Tongue (tissue), 3 donors: ENCODE measurements at places on chromosomes 12 and 14.

- peak; percentile 45 for DNase-seq
Measured at GRCh38 chr14:89672636-89673511, 255.8 kb upstream of the FOXN3 start.

DNA sequence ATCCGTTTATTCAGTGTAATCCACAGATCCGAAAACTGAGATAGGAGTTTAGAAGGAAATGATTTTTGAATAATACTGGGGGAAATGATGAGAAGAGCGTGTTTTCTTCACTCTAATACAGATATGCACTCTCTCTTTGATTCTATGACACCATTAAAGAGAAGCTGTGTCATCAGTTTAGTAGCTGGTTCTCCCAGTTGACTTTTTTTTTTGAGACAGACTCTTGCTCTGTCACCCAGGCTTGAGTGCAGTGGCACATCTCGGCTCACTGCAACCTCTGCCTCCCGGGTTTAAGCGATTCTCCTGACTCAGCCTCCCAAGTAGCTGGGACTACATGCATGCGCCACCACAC, 48.4 kb upstream of the EML1 start:
- no peak for DNase-seq

DNA sequence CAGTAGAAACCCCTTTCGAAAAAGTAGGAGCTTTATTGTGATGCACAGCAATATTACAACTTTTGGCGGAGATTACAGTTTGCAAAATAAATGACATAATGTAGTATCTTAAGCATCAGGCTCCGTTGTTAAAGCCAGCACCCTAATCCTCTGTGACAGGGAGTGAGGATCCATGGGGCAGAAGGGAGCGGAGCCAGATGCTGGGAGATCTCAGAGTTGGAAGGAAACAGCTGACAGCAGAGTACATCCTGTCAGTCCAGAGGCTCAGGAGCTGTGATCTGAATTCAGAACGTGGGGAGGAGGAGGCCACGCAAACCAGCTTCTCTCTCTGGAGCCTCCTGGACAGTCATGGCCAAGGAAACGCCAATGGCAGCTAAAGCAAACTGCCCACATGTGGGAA, 55.7 kb downstream of the TMTC1 start:
- DNase-seq: peak; percentile 71

GRCh38 chr14:52876311-52876710, 74.5 kb downstream of the FERMT2 start:
- no peak for DNase-seq

GRCh38 chr12:80412343-80412953, 31.6 kb upstream of the PTPRQ start:
- peak; percentile 81 for DNase-seq

- DNase-seq: peak; percentile 72
Measured at GRCh38 chr12:94147991-94148738, at the start of gene PLXNC1. Gene PLXNC1, plus strand, starts transcription at chr12:94148577. Its CDS starts 395 bp downstream, at chr12:94148972.

GRCh38 chr12:52389313-52390207, 4.1 kb upstream of the KRT84 start:
- DNase-seq: peak; percentile 47

GRCh38 chr12:93245543-93245942, 132.2 kb upstream of the NUDT4 start:
- DNase-seq: no peak

DNA sequence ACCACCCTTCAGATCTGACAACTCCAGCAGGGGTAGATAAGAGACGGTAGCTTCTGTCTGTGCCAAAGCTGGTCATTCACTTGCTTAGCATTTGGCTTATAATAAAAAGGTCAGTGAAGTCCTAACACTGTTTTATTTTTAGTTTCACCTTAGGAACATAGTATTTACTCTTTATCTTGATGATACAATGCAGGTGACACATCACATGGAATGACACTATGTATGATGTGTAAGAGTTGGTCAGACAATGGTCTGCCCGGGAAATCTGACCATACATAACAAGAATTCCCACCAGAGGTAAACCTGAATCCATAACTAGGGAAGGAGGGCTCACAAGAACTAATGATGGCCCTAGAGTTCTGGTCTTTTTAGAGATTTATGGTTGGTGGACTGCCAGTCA, 66.6 kb downstream of the IFNG start:
- DNase-seq: no peak

- no peak for DNase-seq
Measured at GRCh38 chr12:121958541-121959240, 40.3 kb downstream of the CFAP251 start.

DNA sequence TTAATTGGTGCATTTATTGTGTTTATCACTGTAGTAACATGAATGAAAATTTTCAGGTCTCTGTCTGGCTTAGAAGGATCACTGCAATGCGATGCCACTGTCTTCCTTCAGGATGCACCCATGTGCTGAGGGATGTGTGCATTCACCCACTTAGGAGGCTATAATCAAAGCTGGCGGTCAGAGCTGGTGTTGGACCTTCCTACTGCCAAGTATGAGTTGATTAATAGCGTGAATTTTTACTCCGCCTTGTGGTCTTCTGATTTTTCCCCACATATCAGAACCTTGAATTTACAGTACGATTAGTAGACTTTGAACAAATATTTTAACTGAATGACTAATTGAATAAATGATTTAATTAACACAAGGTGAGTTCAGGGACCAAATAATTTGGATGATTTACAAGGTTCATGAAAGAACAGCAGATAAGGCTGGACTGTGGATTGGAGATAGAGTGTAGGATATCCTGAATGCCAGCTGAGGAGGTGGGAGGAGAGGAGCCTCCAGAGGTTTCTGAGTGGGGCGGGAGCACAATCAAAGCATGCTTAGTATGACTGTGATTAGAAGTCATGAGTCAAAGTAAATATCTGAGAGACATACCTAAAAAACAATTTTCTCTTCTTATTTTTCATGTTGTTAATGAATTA, 50.1 kb downstream of the RERG start:
- DNase-seq: no peak

DNA sequence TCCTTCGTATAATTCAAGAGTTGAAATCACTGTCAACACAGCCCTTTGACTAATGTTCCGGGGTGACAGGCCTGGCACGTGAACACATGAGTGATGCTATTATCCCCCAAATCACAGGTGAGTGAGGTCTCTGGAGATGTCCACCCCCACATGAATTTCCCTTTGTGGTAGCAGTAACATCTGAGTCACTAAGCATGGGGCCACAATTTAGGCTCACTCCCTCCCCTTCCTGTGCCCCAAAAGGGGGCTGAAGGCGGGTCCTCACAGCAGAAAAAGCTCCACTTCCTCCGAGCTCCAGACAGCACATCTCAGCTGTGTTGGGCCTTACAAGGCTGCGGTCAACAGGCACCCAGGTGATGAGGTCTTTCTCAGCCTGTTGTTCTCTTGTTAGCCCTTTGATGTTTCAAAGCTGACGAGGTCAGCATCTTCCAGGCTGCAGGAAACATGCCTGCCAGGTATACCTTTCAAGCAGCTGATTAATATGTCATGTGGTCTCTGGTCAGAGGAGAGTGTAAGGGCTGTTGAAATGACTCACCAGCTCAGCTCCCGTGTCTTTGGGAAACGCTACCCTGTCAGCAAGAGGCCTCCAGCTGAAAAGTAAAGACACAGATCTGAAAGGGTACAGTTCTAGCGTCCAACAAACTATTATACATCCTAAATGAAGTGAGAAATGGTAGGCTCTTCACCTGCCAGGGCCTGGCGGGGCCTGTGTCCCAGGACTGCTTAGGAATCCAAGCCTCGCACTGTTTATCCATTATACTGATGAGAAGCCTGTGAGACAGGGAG, 107.3 kb downstream of the ZFP36L1 start:
- no peak for DNase-seq

DNA sequence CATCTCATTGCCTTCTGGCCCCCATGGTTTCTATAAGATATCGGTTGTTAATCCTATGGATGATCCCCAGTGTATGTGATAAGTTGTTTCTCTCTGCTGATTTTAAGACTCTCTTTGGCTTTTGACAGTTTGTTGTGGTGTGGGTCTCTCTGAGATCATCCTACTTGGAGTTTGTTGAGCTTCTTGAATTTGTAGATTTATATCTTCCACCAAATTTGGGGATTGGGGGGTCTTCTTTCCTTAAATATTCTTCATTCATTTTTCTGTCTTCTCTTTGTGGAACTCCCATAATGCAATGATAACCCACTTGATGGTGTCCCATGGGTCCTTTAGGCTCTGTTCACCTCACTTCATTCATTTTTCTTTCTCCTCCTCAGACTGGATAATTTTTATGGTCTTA, 20.0 kb upstream of the BBS10 start:
- no peak for DNase-seq

- peak; percentile 48 for DNase-seq
Measured at GRCh38 chr12:5592310-5592709, 160.4 kb downstream of the NTF3 start.

GRCh38 chr12:8493084-8493483, 20.2 kb upstream of the CLEC4D start:
- peak; percentile 9 for DNase-seq

GRCh38 chr12:24681570-24681969, 267.3 kb downstream of the BCAT1 start:
- DNase-seq: peak; percentile 9

GRCh38 chr12:14260011-14260993, 105.2 kb upstream of the ATF7IP start:
- DNase-seq: peak; percentile 95

DNA sequence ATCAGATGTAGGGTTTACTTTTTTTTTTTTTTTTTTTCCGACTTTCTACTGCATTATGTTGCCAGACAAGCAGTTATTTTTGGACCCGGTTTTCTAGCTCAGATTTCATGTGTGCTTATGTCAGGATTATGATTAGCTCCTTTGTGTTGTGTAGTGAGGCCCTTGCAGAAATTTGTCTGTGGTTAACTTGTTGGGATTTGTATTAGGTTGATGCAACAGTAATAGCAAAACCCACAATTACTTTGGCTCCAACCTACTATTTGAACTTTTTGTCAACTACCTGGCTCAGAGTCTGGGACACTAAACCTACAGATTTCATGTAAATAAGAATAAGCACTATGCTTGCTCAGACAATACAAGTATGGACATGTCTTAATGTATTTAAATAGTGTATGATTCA, 44.1 kb upstream of the KCNJ8 start:
- DNase-seq: peak; percentile 75

GRCh38 chr14:98185036-98185435, 1087.0 kb downstream of the BCL11B start:
- no peak for DNase-seq

DNA sequence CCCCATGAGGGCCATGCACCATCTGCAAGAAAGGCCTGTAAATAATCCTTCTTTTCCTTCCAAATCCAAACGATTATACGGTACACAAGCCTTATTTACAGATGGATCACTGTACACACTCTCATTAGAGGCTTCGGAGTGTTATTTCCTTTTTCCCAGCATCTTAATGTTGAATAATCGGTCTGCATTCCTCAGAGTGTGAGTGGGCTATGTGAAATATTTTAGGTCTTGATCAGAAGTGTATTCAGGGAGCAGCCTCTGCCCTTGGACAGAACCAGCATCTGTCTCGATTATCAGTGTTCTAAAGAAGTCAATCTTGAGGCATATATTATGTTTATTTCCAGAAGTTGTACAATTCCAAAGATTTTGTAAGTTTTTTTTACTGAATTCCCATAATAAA, 340.6 kb downstream of the SEC23A start:
- no peak for DNase-seq

GRCh38 chr14:41609704-41610183, 3.1 kb downstream of the LRFN5 start:
- peak; percentile 94 for DNase-seq
